ENCODE measurements at places on chromosomes 7 and 10.

GRCh38 chr7:101547916-101548661, 81.0 kb downstream of the MYL10 start:
- DNase-seq: no peak

DNA sequence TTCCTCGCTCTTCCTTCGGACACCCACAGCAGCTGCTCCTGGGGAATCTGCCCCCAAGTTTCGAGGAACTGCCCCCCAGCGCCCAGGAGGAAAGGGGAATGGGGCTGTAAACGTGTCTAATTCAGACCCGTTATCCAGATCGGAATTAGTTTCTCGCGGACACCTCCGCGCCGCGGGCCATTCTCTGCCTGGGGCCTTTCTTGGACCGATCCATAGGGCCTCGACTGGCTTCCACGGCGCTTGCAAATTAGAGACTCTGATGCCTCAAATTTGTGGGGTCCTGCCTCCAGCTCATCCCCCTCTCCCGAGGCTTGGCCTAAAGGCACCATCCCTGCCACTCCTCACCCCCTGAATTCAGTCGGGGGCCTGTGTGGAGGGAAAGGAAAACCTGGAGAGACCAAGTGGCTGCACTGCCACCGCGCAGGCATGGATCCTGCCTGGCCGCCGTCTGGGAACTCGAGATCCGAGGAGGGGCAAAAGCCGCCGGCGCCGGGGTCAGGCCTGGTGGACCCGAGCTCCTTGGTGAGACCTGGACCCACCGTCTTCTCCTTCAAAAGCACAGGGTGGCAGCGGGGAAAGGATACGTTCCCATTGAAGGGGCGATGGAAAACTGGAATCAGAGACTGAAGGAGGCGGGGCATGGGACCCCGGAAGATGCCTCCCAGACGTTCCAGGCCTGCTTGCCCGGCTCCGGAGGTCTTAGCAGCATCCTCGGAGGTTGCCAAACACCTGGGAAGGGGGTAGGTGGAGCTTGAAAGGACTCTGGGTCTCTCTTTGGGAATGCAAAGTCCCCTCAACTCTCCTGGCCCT, 13.7 kb downstream of the LBX1 start:
- no peak for DNase-seq

DNA sequence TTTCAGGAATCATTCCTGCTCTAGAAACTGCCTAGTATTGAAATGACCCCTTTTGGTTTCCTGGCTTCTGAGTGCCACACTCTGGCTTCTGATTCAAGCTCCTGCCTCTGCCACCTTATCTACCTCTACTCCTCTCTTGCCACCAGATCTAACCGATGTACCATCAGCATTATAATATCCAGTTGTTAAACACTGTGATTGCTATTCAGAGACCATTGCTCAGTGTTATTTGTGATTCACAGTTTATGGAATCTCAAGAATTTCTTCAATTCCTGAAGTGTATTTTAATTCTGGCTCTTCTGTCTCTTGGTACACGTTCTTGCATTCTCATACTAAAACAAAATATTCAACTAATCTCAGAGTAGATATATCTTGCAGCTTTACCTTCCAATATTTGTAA, 88.7 kb downstream of the DYNC1I1 start:
- no peak for DNase-seq

DNA sequence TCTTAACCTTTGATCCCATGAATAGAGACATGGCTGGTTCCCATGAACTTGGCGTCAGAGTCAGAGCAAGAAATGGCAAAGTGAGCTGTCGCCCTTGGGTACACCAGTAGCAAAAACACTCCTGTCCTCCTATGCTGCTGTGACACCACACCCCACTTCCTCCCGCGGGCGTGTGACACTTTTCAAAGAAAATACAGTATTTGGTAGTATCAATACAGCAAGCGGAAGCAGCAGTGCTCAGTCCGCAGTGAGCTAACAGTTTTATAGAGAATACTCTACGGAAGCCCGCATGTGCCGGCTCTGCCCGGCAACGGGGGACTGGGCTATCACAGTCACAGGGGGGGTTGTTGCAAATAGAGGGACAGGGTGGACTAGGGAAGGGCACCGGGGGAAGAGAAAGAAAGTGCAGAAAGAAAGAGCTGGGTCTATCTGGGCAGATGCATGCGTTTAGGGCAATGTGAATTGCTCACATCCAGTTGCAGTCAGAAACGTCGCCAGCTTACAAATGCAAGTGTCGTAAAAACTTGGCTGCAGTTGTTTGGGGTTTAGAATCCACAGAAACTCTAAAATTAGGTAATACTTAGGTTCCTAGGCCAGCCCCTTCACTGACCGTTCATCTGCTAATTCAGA, 49.8 kb downstream of the PRKCQ start:
- DNase-seq: no peak

DNA sequence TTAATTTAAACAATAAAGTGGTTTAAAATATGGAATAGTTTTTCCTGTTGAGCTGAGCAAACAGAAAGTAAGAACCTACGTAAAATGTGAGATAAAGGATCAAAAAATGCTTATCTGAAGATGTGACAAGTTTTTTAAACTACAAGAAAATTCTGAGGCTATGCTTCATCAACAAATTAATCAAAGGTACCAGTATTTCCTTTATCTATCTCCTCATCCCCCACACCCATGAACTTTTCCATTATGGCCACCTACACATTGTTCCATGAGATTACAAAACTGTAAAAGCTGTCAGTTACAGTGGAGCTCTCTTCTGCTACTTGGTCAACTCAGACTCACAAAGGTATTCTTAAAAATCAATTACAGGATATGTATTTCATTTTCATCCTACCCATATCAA, 77.4 kb downstream of the ARHGAP12 start:
- no peak for DNase-seq

DNA sequence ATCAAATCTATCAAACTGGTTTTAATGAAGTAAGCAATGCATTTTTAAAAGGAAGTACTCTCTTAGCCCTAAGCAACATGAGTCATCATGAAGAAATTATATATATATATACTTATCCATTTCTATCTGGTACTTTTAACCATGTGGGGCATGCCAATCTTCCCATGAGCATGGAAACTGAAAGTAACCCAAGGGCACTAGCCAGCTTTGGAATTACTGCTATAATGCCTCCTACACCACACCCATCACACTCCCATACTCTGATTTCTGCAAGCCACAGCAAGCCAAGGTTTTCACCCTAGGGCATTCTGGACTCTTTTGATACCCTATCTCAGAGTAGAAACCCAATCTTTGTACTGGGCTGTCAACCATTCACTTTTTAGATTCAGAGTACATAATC, 204.6 kb downstream of the IMMP2L start:
- DNase-seq: peak; percentile 67

DNA sequence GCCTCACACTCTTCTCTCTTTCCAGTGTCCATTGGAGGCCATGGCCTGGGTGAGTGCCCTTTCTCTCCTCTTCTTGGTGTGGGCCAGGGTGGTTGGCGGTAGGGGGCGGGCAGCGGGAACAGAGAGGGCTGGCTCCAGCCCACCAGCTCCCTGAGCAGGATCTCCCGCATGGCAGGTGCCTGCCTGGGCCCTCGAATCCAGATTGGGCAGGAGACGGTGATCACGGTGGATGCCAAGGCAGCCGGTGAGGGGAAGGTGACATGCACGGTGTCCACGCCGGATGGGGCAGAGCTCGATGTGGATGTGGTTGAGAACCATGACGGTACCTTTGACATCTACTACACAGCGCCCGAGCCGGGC, 13.5 kb upstream of the ATP6V1F start:
- no peak for DNase-seq

GRCh38 chr7:7808156-7808555, 89.7 kb upstream of the RPA3 start:
- peak; percentile 25 for DNase-seq

DNA sequence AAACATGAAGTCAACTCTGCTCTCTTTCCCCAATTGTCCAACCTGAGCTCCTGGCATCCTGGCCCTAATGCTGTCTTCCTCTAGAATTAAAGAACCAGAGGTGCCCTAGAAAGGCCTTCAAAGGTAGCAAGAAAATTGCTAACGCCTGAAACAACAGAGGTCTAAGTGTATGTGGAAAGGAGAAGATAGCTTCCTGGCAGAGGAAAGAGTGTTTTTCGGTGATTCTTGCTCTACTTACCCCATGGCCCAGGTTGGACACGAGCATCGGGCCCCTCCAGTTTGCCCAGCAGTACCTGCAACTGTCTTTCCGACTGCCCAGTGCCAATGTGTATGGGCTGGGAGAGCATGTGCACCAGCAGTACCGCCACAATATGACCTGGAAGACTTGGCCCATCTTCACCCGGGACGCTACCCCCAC, 22.2 kb downstream of the MGAM2 start:
- DNase-seq: no peak

GRCh38 chr7:897771-898376, 21.5 kb downstream of the GET4 start:
- DNase-seq: no peak

DNA sequence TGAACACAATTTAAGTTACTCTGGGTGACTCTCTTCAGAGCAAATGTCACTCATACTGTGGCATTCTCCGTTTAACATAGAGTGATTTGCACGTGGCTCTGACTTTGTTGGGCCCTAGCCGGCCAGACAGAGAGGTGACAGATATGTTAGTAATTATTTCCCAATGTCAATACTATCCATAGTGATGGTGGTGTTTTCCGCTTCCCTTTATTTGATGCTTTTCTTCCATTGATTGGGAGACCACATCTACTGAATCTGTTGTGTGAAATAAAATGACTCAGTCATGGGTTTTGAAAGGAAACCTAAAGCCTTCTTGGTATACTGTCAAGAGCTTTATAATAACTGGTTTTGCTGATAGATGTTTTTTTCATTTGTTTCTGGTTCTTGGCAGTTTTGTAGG, 7.4 kb downstream of the AVL9 start:
- no peak for DNase-seq

GRCh38 chr7:98655611-98656010, 38.5 kb downstream of the NPTX2 start:
- no peak for DNase-seq

- no peak for DNase-seq
These were observed 12.1 kb downstream of the ABCA13 start for GRCh38 chr7:48183370-48183743.

Measured in foreskin keratinocyte (primary cell).